ENCODE measurements at places on chromosomes 16 and 17. TPM values are rescaled to one million over a fixed set of nuclear protein-coding genes. Genes with fewer than 3 reads are reported as not detected.

- no peak for DNase-seq
- no peaks in the 10 kb centered on the region for H3K36me3 ChIP-seq
- H3K4me1 ChIP-seq: no peaks in the 10 kb centered on the region
- H3K27me3 ChIP-seq: no peaks in the 10 kb centered on the region
These were observed 41.5 kb upstream of the CBFA2T3 start for GRCh38 chr16:89018282-89019158.

The COX6A2 gene
- total RNA-seq: not detected

DNA sequence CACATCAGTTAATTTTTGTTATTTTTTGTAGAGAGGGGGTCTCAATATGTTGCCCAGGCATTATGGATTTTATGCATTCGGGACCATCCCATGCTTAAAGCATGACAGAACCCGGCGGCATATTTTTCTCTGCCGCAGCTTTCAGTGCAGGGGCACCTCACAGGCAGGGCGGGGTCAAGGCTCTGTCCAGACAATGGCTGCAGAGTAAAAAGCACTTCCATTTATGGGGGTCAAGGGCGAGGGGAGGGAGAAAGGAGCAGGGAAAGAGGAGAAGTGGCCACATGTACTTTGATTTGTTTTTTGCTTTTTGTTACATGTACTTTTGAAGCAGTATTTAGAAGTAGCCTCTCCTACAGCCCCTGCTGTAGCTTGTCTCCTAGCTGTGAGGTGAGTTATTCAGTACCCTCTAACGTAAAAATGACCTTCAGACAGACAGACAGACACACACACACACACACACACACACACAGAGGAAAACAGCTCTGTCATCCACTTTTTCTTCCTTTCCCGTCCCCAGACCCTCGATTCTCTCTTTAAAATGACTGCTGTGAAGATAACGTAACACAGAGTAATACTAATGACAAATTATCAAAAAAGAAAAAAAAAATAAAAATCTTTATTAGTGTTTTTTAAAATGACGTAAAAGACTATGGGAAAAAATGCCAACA, 856 bp upstream of the SCPEP1 start:
- H3K4me1 ChIP-seq: peaks cover 8% of the 10 kb centered on the region
- H3K36me3 ChIP-seq: peaks cover 14% of the 10 kb centered on the region
- no peak for DNase-seq
- no peaks in the 10 kb centered on the region for H3K27me3 ChIP-seq
- H3K4me3 ChIP-seq: peak overlapping the region; percentile 65

GRCh38 chr17:2027528-2028233, 2.3 kb upstream of the DPH1 start:
- H3K36me3 ChIP-seq: peaks cover 4% of the 10 kb centered on the region
- peaks cover 19% of the 10 kb centered on the region for H3K27me3 ChIP-seq
- no peak overlapping the region for H3K27ac ChIP-seq
- H3K4me3 ChIP-seq: no peak overlapping the region

- H3K27me3 ChIP-seq: no peaks in the 10 kb centered on the region
- no peak for DNase-seq
- peaks cover 19% of the 10 kb centered on the region for H3K4me1 ChIP-seq
- peaks cover 55% of the 10 kb centered on the region for H3K36me3 ChIP-seq
These were observed 69.0 kb downstream of the NDEL1 start for GRCh38 chr17:8504460-8505207.

GRCh38 chr16:70767377-70768202, 33.4 kb downstream of the VAC14 start:
- H3K4me1 ChIP-seq: peaks cover 7% of the 10 kb centered on the region
- no peak overlapping the region for H3K4me3 ChIP-seq
- no peak overlapping the region for H3K27ac ChIP-seq
- H3K36me3 ChIP-seq: peaks cover 40% of the 10 kb centered on the region

The DNAAF1 gene
- total RNA-seq: 0.66 TPM

The FBXL16 gene
- total RNA-seq: 1.2 TPM

GRCh38 chr16:19696328-19696727, 21.7 kb downstream of the KNOP1 start:
- peaks cover 7% of the 10 kb centered on the region for H3K36me3 ChIP-seq
- peaks cover 54% of the 10 kb centered on the region for H3K4me1 ChIP-seq
- H3K27me3 ChIP-seq: no peaks in the 10 kb centered on the region
- peak overlapping the region; percentile 69 for H3K27ac ChIP-seq
- DNase-seq: peak; percentile 95
- no peak overlapping the region for H3K4me3 ChIP-seq

GRCh38 chr16:54244061-54244886, 42.3 kb downstream of the IRX3 start:
- H3K27ac ChIP-seq: no peak overlapping the region
- H3K27me3 ChIP-seq: no peaks in the 10 kb centered on the region
- H3K4me1 ChIP-seq: peaks cover 6% of the 10 kb centered on the region
- no peak overlapping the region for H3K4me3 ChIP-seq
- H3K36me3 ChIP-seq: no peaks in the 10 kb centered on the region
- DNase-seq: no peak

DNA sequence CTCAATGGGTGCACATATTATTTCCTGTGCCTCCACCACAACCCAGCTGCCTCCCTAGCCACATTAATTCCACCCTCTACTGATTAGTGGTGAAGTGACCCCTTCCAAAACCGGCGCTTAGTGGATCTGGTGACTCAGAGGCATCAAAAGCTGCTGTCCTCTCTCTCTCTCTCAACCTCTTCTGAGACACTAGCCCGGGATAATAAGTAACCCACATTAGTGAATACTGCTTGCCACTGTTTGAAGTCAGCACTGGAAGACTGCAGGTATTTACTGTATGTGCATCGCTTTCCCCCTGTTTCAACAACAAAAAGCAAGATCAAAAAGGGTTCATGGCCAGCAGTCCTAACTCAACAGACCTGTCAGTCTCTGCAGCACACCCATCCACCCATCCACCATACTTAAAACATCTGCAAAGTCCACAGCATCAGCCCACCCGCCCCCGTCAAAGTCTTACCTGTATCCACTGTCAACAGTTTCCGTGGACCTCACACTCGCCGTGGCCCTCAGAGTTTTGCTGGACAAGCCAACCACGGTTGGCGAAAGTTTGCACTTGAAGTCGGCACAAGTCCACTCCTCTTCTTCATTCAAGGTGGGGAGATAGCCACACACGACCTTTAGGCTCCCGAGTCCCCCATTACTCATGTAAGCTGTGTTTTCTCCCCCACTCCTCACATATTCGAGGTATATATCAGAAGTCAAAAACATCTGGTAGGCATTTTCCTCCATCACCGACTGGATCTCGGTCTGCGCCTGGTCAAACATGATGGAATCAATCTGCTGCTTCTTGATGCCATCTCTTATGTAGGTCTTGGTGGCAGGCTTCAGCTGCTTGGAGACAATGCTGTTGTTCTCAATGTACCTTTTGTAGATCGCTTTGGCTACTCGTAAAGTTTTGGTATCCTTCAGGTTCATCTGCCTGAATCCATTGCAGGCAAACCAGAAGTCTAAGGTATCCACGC, 3.8 kb downstream of the AXIN2 start:
- no peak overlapping the region for H3K4me3 ChIP-seq
- H3K27me3 ChIP-seq: no peaks in the 10 kb centered on the region
- no peak overlapping the region for H3K27ac ChIP-seq
- peaks cover 7% of the 10 kb centered on the region for H3K36me3 ChIP-seq
- no peak for DNase-seq
- H3K4me1 ChIP-seq: peaks cover 32% of the 10 kb centered on the region

DNA sequence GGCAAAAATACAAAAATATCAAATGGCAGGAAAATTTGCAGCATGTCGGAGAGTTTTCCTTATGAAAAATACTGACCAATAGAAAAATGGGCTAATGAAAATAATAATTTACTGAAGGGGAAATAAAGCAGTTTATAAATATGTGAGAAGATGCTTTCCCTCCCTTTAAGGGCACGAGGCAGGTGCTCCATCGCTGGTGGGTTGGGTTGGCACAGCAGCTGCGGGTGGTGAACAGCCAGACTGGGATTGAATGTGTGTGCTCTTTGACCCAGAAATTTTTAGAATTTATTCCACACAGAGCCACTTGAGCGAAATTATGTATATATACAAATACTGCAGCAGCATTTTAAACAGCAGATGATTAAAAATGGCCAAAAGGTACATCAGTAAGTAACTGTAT, 109.1 kb upstream of the ZNF750 start:
- H3K4me1 ChIP-seq: no peaks in the 10 kb centered on the region
- no peak overlapping the region for H3K27ac ChIP-seq
- no peaks in the 10 kb centered on the region for H3K27me3 ChIP-seq
- peaks cover 11% of the 10 kb centered on the region for H3K36me3 ChIP-seq
- no peak for DNase-seq
- no peak overlapping the region for H3K4me3 ChIP-seq

All from esophagus muscularis mucosa (tissue), 4 donors.